ENCODE measurements at places on chromosomes 4 and X.

DNA sequence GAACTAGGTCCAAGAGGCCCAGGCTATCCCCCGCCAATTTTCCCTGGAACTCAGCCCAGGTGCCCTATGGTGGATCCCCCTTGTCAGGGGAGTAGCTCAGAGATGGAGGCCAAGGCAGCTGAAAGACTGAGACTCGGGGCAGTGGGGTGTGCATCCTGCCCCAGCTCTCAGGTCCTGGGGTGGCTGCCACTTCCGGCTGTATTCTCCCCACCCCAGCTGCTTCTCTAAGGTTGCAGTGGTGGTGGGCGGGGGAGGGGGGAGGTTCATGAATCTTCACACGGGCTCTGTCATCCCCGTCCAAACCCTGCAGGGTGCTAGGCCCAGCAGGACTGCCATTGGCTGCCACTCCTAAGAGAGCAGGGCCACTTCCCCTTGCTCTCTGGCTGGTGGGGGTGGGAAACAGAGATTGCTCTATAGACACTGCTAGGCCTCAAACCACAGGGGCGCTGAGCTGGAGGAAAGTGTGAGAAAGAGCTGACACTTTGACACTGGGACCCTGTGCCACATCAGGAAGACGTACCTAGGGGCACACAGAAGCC is 1.5 kb downstream of the SASH3 start:
- DNase-seq: peak; percentile 86

GRCh38 chr4:7524064-7524682 is 89.4 kb upstream of the PSAPL1 start:
- DNase-seq: no peak

DNA sequence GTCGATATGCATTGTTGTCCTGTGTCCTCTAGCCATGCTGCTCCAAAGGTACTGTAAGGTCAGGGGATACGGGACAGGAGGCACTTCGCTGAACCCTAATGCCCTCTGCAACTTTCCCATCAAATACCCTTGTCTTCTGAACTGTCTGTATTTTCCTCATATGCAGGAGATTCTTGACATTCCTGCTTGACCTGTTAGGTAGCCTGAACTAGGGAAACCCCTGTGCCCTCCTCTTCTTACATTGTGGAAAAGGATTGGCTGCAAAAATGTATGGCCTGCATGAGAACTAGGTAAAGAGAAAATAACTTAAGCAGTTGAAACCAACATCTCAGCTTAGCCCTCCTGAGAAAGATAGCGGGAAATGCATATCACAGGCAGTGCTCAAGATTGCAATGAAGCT is 11.4 kb downstream of the RTL8B start:
- no peak for DNase-seq

DNA sequence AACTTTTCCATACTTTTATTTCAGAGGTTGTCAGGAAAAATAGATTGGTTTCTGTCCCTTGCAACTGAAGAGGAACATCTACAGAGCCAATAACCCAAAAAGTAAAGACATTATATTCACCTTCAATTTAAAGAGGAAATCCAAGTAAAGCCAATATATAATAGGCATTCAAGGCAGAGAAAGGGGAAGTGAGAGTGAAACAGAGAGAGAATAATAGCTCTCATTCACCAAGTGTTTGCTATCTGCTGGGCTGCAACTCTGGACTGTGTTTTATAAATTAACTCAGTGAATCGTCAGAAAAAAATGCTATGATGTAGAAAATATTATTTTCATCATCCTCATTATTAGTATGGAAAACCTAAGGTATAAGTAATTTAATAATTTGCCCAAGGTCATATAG is 448.5 kb downstream of the TRAM1L1 start:
- DNase-seq: peak; percentile 33

GRCh38 chr4:74534936-74535335 is 90.0 kb downstream of the AREG start:
- DNase-seq: no peak

DNA sequence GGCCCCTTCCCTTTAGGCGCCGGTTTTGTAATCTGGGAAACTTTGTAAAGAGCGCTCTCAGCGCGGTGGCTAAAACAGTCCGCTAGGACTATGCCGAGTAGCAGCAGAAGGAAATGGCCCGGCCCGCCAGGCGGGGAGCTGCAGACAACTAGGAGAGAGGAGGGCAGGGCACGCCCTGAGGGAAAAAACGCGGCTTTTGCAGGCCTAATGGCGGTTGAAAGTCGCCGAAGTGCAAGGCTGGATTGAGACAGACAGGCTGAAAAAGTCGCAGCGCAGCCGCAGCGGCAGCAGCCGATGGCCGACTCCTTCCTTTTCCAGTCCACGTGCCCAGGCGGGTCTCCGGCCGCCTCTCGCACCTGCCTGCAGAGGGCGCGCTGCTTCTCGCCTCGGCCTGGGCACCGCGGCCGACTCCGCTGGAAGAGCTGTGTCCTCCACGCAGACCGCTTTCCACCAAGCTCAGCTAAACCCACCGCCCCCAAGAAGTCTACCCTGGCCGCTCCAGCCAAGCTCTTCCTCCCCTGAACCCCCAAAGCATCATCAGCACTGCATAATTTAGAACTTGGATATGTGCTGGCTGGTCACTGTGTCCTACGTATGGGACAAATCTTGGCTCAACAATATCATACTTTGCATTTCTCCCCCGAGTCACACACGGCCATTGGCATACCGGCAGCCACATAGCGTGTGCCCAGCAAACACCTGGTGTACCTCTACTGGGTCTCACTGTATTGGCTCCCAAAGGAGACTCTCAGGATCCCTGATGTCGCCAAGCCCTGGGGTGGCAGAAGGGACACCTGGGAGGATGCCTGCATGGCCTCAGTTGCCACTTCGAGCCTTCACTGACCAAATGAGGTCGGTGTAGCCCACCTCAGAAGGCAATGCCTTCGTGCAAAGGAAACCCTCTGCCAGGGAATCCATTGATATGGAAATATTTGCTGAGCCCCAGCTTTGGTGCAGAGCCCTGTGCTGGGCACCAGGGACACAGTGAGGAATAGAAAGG is 14.5 kb downstream of the SLC25A5 start:
- DNase-seq: peak; percentile 73

DNA sequence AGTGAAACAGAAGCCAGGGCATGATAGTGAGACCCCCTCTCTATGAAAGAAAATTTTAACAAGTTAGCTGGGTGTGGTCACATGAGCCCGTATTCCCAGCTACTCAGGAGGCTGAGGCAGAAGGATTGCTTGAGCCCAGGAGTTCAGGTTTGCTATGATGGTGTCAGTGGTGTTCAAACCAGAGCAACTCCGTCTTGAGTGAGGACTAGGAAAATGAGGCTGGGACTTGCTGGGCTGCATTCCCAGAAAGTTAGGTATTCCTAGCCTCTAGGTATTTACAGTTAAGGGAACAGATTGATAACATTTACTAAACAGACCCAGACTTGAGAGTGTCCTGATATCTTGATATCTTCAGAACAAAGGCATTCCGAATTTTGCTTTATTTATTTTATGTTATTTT is 37.0 kb upstream of the NOCT start:
- no peak for DNase-seq

DNA sequence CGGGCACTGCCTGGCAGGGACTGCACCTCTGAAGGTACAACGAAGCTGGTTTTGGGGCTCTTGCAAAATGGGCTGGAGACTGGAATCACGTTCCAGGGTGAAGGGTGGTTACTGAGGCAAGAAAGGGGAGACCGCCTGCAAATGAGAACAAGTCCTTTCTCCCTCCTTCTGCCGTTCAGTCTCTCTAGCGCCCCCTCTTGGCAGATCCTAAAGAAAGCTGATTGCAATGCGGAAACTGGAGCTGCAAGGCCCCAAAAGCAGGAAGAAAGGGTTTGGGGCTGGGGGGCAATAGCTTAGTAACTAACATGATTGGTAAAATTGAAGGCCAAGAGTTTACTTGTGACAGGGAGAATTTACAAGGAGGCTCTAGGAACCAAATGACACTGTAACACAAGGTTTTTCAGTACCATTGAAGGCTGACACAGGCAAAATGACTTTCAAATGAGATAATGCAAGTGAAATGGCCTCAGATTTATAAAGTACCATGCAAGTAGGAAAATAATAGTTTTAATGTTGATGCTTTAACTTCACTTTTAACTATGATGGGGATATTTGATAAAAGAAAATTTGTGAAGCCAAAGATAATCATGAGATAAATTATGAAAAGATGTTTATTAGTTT is 222.7 kb upstream of the HAND2 start:
- DNase-seq: peak; percentile 62

- no peak for DNase-seq
Measured at GRCh38 chr4:108777388-108777787, 14.5 kb upstream of the ETNPPL start.

GRCh38 chr4:107115185-107115847 is 79.2 kb upstream of the DKK2 start:
- no peak for DNase-seq

- no peak for DNase-seq
Measured at GRCh38 chrX:68901519-68901918, 72.7 kb downstream of the EFNB1 start.

DNA sequence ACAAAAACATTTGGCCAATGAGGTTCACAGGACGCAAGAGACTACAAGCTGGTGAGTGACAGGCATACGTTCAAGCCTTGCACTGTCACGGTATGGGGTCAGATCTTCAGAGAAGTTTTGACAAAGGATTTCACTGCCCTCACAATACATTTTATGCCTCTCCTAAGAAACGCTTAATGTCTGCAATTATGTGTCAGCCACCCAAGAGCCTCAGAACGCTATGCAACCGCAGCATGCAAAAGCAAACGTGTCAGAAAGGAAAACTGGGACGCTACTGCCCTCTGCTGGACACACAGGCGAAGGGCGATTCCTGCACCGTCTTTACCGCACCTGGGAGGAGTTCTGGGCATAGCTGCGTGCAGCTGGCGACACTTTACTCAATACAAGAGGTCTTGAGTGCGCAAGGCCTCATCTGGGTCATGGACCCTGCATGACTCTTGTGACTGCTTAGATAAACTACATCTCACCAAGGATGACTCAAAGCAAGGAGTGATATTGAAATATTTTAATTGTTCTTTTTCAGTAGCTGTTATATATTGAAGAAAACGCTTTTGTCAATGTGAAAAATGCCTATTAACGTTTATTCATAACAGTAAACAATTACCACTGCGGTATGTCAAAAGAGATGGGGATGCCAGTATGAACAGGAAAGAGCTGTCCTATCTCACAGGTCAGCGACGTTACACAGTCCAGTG is 147.6 kb upstream of the FRG1 start:
- peak; percentile 69 for DNase-seq

DNA sequence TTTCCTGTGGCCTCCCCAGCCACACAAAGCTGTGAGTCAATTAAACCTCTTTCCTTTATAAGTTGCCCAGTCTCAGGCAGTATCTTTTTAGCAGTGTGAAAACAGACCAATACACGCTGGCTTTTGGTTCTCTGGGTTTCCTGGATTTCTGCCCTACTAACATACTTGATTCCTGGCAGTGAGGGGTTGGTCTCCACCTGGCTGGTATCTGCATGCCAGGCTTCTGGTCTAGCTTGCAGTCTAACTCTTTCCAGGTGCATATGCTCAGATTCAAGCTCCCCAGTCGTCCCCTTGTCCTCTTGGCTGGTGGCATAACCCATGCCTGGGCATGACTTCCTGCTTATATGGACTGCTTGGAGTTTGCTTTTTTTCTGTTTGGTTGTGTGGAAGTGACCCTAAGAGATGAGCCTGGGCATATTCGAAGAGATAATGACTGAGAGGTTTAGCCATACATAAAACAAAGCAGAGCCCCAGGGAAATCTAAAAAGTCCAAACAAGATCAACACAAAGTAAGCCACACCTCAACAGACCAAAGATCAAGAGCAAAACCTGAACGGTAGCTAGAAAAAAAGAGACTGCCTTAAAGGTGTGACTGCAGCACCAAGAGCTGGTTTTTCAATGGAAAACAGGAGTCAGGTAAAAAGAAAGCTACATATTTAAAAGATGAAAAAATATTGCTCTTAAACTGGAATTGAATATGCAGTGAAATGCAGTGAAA is 102.1 kb upstream of the STS start:
- DNase-seq: no peak

GRCh38 chrX:153459986-153460385 is 10.4 kb downstream of the HAUS7 start:
- no peak for DNase-seq

DNA sequence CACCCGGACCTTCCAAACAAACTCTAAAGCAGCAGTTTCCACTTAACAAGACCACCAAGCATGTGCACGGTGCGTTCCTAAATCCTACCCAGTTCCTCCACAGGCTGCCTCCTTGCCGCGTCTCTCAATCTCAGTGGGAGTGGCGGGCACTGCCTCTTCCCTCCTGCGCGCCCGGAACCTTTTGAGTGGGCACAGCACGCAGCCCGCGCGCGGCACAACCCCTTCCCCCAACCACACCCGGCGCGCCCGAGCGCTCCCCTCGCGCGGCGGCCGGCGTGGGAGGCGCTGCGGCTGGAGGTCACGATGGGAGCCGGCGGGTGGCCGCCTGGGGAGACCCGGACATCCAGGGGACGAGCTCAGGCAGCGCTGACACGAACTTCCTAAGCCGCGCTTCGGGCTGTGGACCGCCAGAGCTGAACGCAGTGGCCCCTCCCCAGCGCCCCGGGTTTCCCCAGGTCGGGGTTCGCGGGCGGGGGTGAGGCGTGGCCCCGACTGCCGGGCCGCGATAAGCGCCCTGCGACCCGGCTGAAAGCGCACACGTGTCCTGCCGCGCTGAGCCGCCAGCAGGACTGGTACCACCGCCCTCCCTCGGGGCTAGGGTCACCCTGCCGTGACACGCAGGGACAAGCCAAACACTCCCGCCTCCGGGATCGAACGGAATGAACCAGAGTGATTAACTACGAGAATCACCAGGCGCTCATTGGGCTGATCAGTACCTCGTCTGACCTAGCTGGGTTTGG is at the start of gene ABCG2:
TSS of gene ABCG2 (minus strand) at position 151 of the 740 bp plus-strand sequence. CDS start 18,644 bp downstream, outside the sequence.
- DNase-seq: peak; percentile 49

All from suppressor macrophage treated with lipopolysaccharide for 4 hours (primary cell).